Kasumi-1 (cell line): ENCODE measurements at places on chromosomes 3 and 15.

DNA sequence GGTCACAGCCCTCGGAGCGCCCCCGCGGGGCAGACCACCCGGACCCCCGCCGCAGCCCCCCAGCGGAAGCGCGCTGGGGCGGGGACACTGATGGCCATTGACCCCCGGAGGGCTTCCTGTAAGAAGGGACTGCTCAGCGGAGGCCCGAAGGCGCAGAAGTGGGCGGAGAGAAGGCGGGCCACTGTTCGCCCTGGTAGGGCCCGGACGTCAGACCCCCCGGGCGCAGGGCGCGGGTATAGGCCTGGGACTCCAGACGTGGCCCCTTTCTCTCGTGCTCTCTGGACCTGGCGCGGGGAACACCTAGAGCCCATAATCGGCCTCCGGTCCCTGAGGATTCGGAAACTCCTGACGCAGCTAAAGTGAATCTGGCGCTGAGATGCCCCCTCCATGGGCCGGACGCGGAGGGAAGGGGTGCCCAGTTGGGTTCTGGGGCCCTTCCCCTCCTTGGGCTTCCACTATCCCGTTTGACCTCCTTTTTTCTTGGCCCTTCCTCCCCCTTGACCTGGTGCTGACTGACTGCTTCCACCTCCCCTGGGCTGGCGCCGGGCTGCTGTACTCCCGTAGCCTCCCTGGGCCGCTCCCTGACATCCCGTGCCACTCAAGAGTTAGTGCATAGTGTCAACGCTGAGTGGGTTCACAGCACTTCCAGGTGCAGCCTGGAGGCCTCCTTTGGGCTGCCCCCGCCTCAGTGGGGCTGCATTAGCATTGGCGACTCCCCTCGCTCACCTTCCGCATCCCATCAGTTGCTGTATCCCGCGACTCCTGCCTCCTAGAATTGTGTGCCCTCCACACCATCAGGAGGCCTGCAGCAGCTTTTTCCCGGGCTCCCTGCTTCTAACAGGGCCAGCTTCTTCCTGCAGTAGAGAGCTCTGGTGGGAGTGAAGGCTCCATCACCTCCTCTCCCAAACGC lies 694 bp downstream of the ABTB1 start:
- peak; percentile 34 for DNase-seq

GRCh38 chr3:185479373-185479945 lies 19.4 kb downstream of the TMEM41A start:
- DNase-seq = no peak

- DNase-seq = no peak
Measured at GRCh38 chr3:169501777-169502320, 161.7 kb downstream of the MECOM start.

GRCh38 chr15:66702787-66703539 lies 927 bp downstream of the SMAD6 start:
- DNase-seq = no peak

GRCh38 chr3:114809668-114810413 lies 337.2 kb downstream of the ZBTB20 start:
- no peak for DNase-seq

DNA sequence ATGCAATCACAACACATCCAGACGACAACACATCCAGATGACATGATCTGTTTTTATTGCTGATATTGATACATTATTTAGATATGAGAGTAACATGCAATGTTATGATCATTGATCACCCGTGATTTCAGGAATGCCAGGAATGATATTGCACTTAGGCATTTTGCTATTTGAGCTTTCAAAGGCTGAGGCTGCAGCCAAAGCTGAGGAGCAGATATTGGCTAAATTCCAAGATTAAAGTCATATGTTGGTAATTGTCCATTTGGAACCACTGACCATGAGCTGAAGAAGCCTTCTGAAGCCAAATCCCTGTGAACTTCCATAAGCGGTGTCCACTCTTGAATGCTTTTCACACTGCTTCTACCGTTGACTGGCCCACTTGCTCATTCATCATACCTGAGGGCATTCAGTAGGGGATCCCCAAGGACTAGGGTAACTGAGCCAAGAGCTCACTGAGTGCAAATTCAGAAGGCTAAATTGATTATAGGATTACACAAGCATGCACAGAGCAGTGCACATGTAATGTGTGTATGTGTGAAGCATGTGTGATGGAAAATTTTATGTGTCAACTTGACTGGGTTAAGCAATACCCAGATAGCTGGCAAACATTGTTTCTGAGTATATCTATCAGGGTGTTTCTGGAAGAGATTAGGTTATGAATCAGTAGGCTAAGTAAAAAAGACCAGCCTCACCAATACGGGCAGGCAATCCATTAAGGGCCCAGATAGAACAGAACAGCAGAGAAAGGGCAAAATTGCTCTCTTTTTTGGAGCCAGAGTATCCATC lies 92.1 kb upstream of the PLAAT1 start:
- no peak for DNase-seq

DNA sequence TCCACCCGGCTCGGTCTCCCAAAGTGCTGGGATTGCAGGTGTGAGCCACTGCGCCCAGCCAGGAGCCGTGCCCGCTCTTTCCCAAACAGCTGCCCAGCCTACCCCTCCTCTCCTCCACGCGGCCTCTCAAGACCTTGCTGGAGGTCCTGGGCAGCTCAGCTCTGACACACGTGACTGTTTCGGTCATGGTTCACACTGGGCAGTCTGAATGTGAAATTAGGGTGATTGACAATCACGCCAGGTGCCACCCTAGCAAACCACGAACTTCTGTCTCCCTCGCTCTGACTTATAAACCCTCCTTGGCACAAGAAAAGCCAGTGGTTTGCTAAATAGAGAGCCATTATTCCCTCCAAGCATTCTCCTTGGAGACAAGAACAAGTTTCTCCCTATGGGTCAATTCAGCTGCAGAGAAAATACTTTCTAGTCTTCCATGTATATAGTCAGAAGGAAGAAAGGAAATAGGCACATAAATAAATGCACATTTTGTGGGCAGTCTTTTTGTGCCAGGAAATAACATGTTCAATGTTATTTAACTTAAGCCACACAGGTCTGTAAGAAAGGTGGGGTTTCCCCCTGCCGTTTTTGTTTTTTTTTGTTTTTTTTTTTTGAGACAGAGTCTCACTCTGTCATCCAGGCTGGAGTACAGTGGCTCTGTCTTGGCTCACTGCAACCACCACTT lies 121.9 kb upstream of the MEF2A start:
- no peak for DNase-seq

DNA sequence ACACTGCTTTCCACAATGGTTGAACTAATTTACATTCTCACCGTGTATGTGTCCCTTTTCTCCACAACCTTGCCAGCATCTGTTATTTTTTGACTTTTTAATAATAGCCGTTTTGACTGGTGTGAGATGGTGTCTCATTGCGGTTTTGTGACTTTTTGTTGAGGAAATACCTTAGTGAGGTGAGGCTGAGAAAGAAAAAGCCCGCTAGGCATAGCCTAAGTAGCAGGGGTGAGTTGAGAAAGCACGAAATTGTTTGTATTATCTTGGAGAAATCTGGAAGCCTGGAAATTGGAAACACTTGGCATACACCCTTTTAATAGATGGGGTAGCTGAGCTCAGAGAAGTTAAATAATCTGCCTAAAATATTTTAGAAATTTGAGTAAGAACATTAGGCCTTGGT lies 61.5 kb upstream of the CFAP161 start:
- DNase-seq = no peak

GRCh38 chr3:113912552-113913236 lies 35.1 kb upstream of the ZDHHC23 start:
- peak; percentile 61 for DNase-seq

DNA sequence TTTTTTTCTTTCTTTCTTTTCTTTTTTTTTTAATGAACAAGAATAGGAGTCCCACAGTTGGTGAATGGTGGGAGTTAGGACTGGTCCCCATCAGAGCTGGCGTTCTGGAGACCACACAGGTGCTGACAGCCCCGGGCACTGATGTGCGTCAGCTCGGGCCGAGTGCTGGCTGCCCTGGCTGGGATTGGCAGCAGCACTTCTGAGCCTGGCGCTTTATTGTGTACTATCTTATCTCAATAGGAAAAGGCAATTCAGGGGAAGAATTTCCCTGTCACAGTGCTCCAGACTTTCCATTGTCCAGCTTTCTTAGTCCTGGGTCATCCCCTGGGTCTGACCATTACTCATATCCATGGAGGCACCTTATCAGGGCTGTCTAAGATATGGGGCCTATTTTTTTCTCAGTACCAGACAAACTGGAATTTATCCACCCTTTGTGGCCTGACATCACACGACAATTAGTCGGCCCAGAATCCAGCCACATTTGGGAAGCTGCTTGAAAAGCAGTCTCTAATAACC lies 54.1 kb downstream of the TMEM44 start:
- DNase-seq = no peak

- no peak for DNase-seq
Measured at GRCh38 chr15:60679256-60679655, 200.3 kb upstream of the ICE2 start.

GRCh38 chr3:170778240-170779217 lies 91.5 kb downstream of the RPL22L1 start:
- no peak for DNase-seq

DNA sequence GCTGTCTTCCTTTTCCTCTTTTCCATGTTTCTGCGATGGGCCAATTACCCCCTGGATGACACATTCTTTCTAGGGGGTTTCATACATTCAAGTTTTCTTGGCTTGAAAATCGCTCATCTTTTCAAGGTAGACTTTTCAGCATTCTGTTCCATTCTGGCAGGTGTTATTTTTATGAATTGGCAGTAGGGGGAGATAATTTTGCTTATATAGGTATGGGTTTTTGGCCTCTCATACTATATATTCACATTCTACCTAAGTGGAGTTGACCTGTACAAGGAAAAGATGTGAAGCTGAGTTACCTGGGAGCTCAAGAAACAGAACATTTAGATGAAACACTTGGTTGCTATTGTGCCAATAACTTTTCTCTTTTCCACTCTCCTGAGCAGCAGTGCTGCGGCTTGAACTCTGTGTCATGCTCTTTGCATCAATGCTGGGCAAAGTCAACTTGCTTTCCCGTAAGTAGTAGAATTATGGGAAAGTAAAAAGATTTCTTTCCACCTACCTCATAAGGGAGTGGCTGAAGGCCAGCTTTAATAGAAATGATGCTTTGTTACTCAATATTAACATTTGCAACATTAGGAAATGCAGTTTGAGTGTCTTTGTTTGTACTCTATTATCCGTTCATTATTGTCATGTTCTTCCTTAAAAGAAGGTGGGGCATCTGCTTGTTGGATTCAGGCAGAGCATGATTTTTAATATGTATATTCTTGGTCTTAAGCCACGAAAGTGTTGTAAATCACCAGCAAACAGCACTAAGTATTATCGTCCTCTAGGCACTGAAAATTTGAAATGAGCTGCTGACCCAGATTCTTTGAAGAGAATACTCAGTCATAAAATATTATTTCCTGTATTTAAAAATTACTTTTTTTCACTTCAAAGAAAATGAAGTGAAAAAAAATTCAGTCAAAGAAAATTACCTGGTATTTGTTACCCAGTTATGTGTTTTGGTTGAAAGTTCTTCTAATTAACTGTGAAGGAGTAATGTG lies 27.7 kb upstream of the MFSD1 start:
- DNase-seq = no peak

DNA sequence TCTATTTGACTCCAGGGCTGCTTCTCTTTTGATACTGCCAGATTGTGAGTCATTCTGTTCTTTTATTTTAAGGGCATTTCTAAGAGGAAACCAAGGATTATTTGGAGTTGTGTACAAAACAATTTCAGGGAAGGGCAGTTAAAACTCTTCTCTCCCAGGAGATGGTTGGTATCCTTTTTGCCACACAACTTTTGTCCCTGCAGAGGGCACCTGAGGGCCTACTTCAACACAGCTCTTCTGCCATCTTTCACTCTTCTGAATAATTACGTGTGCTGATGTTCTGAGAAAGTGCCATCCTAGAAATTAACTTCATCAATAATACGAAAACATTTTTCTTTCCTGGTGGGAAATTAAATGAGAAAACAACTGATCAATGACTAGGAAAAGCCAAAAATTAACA lies 75.7 kb upstream of the GADL1 start:
- DNase-seq = peak; percentile 18
